ENCODE measurements at places on chromosomes 4 and X.

DNA sequence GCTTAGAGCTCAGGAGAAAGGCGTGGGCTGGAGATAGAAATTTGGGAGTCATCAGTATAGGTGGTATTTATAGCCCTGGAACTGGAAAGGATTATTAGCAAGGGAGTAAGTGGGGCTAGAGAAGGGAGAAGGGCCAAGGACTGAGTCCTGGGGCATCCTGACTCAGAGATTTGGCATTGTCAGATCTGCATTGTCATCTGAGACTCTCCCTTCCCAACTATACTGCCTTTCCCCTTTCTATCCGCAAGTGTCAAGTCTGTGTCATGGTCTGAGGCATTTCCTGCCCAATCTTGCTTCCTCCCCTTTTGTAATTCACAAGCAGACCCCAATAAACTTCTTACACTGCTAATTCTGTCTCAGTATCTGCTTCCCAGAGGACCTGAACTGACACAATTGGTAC is 24.4 kb upstream of the SLC25A43 start:
- DNase-seq: no peak

GRCh38 chr4:109298279-109299010 is 4.0 kb downstream of the COL25A1 start:
- no peak for DNase-seq

DNA sequence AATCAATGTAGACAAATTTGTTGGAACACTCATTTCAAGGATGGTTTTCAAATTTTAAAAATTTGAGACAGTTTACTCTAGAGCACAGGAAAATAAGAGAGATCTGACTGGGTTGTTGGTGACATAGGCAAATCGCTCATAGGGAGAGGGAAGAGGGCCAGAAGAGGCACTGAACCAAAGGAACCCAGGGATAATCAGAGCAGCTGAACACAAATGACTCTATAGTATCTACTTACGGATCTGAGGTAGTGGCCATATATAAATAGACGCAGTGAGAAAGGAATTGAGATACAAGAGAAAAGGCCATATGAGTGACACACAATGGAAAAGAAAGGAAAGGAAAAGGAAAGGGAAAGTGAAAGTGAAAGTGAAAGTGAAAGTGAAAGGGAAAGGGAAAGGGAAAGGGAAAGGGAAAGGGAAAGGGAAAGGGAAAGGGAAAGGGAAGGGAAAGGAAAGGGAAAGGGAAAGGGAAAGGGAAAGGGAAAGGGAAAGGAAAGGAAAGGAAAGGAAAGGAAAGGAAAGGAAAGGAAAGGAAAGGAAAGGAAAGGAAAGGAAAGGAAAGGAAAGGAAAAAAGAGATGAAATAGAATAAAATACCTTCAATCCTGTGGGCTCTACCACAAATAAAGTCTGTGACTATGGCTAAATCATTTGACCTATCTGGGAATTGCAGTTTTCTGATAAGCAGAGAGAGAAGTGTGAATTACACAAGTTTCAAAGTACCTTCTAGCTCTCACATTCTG is 759.2 kb downstream of the DMD start:
- no peak for DNase-seq

DNA sequence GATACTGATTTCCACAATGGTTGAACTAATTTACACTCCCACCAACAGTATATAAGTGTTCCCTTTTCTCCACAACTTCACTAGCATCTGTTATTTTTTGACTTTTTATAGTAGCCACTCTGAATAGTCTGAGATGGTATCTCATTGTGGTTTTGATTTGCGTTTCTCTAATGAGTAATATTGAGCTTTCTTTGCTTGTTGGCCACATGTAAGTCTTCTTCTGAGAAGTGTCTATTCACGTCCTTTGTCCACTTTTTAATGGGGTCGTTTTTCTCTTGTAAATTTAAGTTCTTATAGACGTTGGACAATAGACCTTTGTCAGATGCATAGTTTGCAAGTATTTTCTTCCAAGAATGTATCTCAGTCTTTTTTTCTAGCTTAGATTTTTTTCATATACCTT is 10.0 kb downstream of the FBXW7 start:
- no peak for DNase-seq

DNA sequence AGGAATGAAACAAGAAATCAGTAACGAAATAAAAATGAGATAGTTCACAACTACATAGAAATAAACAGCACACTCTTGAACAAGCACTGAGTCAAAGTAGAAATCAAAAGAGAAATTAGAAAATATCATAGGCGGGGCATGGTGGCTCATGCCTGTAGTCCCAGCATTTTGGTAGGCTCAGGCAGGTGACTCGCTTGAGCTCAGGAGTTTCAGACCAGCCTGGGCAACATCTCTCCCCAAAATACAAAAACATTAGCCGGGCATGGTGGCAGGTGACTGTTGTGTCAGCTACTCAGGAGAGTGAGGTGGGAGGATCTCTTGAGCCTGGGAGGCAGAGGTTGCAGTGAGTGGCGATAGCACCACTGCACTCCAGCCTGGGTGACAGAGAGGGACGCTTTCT is 714.4 kb downstream of the GLUD2 start:
- no peak for DNase-seq

DNA sequence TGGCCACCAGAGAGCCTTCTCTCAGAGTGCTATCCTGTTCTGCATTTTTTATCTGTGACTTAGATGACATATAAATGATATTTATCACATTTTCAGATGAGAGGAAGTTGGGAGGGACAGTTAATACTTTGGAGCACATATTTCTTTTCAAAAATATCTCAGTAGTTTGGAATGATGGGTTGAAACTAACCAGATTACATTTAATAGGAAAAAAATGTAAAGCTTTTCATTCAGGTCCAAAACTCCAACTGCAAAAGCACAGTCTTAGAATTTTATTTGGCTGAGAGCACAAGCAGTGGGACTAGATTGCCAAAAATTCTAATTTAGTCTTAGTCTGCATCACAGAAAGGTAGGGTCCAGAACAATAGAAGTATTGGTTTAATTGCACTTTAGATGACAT is 248.2 kb upstream of the TEX13A start:
- no peak for DNase-seq
